ENCODE measurements at places on chromosomes 1 and 21.

DNA sequence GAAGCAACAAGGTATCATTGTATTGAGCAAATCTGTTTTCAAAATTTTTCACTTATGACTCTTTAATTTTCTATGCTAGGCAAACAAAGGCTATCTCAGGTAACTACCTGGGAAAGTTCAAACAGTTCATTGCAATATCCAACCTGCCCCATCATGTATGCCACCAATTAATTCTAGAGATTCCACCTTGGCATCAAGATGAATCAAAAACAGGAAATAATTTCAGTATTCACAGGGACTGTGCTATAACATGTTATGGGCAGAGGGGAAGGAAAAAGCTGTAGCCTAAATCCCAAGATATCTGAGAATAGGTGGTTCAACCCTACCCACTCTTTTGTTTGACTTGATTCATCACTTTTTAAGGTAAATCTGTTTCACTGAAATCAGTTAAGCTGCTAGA, 67.5 kb upstream of the SH3GLB1 start:
- DNase-seq = no peak

DNA sequence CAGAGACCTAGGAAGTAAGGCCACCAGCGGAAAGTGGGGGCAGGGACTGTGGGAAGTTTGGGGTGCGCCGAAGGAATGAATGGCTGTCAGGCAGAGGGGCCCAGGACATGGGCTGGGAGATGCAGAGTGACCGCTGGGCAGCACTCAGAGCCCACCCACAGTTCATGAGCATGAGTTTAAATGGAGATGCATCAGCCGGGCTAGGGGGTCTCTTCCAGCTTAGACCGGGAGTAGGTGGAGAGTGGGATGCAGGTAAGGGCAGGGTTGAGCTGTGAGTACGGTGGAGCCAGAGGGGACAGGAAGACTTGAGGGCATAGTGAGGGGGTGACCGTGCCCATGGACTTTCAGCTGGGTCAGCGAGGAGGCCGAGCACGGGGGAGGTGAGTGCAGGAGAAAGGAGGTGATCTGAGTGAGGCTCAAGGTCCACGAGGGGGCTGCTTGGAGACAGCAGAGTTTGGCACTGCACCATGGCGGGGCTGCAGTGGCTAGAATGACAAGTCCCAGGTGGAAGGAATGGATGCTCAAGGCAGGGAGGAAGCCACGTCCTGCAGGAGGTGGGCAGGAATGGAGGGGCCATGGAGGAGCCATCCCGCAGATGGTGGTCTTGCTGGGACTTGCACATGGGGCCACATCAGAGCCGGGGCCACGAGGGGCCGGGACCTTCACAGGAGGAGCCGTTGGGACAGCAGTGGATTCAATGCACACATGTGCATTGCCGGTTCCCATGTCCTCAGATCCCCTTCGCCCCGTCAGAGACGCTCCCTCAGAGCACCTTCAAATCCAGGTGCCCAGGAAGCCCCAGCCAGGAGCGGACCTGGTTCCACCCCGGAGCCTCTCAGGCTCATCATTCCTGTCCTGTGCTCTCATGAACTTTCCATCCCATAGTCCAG, 34.9 kb downstream of the UBASH3A start:
- no peak for DNase-seq

- DNase-seq = peak; percentile 5
Observed at GRCh38 chr1:89706700-89707012, 73.7 kb downstream of the LRRC8C start.

GRCh38 chr1:95232646-95233318, 1.2 kb upstream of the RWDD3 start:
- no peak for DNase-seq

DNA sequence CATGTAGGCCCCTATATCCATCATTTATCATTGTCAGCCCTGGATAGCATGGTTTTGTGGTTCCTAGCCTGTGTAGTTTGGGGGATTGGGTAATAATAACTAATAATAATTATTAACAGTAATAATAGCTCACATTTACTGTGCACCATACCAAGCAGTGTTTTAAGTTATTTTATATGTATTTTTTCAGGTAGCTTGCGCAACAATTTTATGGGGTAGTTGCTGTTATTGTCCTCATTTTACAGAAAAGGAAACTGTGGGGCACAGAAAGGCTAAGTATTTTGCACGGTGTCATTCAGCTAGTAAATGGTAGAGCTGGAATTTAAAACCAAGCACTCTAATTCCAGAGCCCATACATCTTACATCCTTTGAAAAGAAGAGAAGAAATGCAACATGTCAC, 179.8 kb downstream of the HS2ST1 start:
- no peak for DNase-seq

DNA sequence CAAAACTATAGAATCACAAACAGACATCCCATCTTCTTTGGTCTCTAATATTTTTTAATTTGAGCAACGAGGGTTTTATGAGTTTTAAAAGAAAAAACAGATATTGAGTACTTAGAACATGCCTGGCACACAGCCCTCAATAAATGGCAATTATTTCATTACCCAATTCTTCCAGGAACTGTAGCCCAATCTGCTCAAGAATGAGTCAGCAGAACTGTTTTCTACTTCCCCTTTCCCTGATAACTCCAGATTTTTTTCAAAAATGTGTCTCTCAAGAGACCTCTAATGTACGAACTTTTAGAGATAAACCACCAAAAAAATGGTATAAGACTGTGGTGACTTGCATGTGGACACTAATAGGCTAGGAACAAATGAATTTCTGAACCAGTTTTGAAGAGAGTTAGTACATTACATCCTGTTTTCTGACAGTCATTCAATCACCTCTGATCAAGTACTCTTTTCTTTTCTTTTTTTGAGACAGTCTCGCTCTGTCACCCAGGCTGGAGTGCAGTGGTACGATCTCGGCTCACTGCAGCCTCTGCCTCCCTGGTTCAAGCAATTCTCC, 11.5 kb downstream of the ABL2 start:
- no peak for DNase-seq

GRCh38 chr1:157158967-157159366, 20.8 kb upstream of the ETV3 start:
- DNase-seq = no peak

- peak; percentile 62 for DNase-seq
Observed at GRCh38 chr21:27026501-27026900, 59.6 kb upstream of the ADAMTS5 start.

DNA sequence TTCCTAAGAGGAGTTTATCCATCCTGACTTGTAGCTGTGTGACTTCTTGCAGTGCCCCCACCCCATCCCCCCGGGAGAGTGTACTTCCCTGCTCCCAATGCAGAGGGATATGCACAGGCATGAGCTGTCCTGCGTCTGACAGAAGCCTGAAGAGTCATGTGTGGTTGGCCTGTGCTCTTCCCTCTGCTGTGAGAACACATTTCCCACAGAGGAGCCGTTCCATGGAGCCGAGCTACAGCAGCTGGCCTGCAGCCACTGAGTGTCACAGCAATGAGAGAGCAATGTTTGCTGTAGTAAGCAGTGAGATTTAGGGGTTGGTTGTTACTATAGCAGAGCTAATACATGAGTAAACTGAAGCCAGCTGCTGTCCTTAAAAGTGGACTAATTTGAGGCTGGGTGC, 22.0 kb downstream of the PARS2 start:
- DNase-seq = no peak

DNA sequence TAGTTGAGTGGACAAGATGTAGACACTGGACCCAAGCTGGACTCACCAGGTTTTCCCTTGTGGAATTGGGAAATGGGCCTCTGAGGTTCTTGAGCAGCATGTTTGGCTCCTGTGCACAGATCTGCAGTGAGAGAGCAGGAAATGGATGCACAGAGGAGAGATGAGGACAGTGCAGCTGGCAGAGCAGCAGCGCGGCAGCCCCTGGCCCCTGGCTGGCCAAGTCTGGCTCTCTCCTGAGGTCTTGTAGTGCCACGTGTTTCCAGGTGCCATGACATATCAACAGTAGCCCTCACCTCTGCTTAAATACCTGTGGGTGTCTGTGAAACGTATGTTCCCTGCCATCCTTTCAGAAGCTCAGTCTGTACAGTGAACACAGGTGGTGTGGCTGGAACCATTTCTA, 19.2 kb upstream of the BCL10 start:
- no peak for DNase-seq

GRCh38 chr21:36461918-36462486, 17.9 kb downstream of the CLDN14 start:
- peak; percentile 33 for DNase-seq

GRCh38 chr1:151393583-151393982, 5.8 kb upstream of the PSMB4 start:
- DNase-seq = no peak

- DNase-seq = no peak
Observed at GRCh38 chr1:114428083-114428754, 82.8 kb downstream of the TRIM33 start.

Data from GM23338 (cell line).